ENCODE measurements at places on chromosomes 3 and 15.

- DNase-seq: no peak
These were observed 64.0 kb downstream of the ST6GAL1 start for GRCh38 chr3:186994000-186994955.

DNA sequence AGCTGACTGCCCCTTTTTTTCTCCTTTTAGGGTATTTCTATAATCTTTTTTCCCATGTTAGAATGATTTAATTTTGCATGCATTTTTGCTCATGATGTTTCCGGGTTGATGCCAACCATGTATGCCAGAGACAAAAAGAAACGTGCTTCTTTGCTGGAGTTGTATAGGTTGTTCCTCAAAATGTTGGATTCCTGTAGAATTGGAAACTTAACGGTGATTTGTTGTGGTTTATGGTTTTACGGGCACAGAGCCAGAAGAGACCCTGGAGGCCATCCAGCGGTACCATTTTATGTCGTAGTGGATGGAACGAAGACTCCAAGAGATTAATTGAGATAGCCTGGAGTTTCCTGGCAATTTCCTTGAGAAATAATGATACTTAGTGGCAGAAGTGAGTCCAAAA lies 481.5 kb upstream of the RGMA start:
- DNase-seq: no peak

GRCh38 chr3:66362541-66362941 lies 138.3 kb downstream of the LRIG1 start:
- DNase-seq: no peak

GRCh38 chr15:64635499-64636495 lies 139.6 kb downstream of the RBPMS2 start:
- no peak for DNase-seq

DNA sequence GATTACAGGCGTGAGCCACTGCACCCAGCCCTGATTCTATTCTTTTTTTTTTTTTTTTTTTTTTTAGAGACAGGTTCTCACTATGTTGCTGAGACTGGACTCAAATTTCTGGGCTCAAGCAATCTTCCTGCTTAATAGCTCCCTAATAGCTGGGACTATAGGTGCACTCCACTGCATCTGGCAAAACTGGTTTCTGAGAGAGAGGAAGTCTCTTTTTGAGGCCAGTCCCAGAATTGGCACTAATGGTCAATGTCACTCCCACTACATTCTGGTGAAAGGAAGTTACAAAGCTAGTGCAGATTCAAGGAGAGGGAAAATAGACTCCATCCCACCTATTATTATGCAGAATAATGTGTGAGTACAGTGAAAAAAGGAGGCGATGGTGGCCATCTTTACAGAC lies 5.8 kb upstream of the TGFBR2 start:
- no peak for DNase-seq

- no peak for DNase-seq
These were observed 81.6 kb upstream of the HERC1 start for GRCh38 chr15:63915209-63915872.

DNA sequence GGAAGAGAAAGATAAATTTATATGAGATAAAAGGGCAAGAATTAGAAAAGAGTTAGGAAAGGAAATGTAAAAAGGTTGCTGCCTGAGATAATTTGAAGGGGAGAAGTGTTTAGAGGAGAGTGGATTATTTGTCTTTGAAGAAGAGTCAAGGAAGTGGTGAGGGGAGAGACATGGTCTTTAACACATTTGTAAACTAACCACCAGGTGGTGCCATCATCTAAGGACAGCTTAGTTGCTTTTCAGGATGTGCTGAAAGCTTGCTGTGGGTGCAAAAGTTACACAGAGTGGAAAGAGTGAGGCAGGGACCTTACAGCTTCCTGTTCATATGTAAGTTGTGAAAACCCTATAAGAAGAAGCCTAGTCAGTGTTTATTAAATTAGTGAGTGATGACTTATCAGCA lies 114.1 kb upstream of the DNAJC19 start:
- DNase-seq: peak; percentile 73

DNA sequence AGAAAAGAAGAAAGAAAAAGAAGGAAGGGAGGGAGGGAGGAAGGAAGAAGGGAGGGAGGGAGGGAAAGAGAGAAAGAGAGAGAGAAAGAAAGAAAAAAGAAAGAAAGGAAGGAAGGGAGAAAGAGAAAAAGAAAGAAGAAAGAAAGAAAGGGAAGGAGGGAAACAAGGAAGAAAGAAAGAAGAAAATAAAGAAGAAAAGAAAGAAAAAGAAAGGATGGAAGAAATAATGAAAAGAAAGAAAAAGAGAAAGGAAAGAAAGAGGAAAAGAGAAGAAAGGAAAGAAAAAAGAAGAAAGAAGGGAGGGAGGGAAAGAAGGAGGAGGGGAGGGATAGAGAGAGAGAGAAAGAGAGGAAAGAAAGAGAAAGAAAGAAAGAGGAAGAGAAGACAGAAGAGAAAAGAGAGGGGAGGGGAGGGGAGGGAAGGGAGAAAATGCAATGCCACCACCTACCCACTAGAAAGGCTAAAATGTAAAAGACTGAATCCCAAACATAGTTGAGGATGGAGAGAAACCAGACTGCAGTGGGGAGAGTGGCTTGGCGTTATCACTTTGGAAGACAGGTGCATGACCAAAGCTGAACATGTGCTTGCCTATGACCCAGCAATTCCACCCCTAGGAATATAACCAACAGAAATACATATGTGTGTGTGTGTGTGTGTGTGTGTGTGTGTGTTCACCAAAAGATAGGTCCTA lies 66.9 kb upstream of the KLF13 start:
- DNase-seq: no peak

DNA sequence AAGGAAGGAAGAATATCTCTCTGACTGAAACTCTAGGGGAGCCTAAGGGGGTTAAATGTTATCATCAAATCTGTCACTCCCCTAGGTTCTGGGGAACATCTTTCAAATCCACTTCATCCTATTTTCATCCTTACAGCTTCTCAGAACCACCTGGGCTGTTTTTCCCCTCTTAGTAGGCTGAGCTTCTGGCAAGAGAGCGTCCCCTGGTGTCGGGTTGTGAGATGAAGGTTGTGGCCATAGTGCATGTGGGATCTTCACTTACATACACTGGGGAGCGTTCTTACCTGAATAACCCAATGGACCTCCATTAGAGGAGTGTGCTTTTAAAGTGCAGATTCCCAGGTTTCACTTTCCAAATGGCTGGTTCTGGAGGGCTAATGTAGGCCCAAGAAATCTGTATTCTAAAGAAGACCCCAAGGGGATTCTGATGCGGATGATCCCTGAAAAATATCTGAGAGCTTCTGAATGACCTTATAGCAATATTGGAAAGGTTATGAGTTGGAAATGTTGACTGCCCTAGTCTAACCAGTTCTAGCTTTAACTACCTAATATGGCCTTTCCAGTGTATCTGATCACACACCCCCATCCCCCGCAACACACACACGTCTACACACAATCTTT lies 663.7 kb downstream of the AGBL1 start:
- DNase-seq: peak; percentile 74

DNA sequence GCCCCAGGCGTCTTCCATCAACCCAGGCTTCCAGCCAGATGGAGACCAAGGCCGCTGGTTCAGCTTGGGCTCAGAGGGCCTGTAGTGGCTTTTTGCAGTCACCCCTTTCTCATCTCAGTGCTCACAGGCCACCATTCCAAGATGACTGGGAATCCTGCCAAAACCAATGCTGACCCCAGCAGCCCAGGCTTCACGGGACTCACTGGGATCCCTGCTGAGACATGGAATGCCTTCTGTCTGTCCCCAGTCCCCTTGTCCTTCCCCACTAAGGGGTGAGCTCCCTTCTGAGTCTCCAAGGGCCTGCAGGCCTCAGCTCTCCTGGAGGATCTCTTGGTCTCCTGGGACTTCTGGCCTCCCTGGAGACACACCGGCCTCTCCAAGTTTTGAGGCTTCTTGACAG lies 77.4 kb upstream of the SEC13 start:
- DNase-seq: no peak

DNA sequence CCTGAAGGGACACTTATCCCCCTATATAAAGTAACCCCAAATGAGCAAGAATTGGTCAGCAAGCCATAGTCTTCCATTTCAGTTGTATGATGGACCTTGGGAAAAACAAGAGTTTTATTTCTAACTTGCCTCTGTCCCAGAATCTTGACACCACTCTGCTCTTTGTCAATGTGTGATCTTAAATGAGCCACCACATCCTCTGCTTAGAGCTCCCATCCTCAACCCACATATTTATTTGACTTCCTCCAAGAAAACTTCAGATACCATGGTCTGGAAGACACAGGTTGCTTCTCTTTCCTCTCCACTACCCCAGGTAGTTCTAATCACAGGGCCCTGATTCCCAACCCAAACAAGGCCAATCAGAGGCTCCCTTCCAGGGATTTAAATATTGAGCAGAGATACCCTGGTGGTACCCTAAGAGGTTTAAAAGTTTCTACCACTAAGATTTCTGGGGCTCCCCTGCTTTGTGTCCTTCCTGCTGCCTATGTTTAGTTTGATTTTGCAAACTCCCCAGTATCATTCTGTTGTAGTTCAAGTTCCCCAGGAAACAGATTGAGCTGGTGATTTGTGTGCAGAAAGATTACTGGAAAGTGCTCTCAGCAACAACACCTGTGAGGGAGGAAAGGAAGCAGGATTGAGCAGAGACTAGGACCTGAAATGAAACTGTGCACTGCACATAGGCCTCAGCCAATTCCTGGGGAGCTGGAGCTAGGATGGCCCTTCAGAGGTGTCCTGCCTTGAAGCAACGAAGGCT lies 64.3 kb downstream of the MTHFS start:
- DNase-seq: no peak

- DNase-seq: no peak
These were observed 33.3 kb downstream of the RYR3 start for GRCh38 chr15:33344111-33344510.

GRCh38 chr3:137792626-137793271 lies 28.6 kb downstream of the SOX14 start:
- peak; percentile 57 for DNase-seq

DNA sequence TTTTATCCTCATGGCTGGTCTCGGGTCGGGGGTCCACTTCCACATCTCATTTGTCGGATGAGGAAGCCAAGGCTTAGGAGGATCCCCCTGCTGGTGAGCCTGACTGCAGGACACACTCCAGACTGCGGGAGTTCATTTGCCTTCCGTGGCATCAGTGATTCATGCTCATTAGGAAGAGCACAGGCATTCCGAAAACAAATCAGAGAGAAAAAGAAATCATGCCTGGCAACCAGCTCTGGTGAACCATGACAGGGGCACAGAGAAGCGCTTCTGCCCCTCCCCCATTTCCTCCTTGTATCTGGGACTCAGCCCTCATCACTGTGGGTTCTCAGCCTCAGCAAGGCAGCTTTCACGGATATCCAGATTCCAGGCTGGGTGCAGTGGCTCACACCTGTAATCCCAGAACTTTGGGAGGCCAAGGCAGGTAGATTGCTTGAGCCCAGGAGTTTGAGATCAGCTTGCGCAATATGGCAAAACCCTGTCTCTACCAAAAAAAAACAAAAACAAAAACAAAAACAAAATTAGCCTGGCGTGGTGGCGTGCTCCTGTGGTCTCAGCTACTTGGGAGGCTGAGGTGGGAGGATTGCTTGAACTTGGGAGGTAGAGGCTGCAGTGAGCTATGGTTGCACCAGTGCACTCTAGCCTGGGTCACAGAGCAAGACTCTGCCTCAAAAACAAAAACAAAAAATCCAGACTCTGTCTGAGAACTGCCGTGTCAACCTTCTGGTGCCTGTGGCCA lies 28.4 kb downstream of the IRAK2 start:
- no peak for DNase-seq

GRCh38 chr3:168212664-168213285 lies 117.1 kb upstream of the GOLIM4 start:
- no peak for DNase-seq

GRCh38 chr3:187209491-187209890 lies 12.2 kb downstream of the RTP1 start:
- no peak for DNase-seq

DNA sequence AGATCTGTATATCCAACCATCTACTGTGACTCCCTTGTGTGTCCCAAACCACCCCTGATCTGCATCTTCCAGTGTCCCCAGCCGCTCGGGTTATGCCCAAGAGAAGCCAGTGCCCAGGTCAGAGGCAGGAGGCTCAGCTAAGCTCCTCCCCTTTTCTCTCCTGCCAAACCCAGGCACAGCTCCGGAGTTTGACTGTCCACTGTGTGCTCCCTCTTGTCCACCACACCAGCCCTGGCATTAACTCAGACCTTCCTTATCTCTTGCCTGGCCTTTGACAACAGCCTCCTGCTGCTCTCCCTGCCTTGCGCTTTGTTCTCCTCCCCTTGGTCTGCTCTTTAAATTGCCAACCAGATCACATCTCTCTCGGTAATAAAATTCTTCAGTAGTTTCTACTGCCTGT lies 39.3 kb downstream of the DGKG start:
- no peak for DNase-seq

- no peak for DNase-seq
These were observed 28.6 kb downstream of the CLDN1 start for GRCh38 chr3:190293621-190294020.

- DNase-seq: no peak
These were observed 118.4 kb upstream of the FLNB start for GRCh38 chr3:57889807-57890206.

DNA sequence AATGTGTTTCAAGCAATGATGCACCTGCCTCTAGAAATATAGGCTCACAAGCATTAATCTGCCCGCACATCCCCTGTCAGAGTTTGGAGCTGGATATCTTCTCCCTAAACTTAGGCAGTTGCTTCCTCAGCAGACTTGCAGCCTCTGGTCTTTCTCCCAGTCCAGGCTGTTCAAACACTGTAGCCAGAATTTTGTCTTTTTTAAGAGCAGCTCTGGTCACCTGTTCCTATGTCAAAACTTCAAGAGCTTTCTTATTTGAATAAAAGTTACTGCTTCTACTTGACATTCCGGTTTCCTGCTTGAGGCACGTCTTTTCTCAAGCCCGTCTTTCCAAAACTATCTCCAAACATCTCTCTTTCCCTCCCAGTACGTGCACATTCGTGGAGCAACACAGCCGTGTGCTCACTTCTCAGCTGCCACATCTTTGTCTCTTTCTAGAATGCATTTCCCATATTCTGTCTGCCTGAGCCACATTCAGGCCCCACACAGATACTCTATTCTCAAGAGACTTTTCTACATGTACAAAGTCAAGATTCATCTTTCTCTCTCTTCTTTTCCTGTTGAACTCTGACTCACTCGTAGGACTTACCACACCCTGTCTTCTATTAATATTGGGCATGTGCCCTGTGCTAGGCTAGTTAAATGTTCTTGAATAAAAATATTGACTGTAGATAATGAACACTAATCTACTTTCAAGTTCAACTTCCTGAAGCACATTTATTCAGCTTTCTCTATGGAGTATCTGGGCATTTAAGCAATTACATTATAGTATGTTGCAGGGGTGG lies 307.7 kb upstream of the SOX2 start:
- peak; percentile 42 for DNase-seq

GRCh38 chr3:188513662-188514328 lies 359.8 kb downstream of the LPP start:
- no peak for DNase-seq

Data from T47D (cell line).